ENCODE measurements at places on chromosomes 2 and 18.
A peak's percentile ranks its signal among the peaks of the same experiment; 100 is the strongest.

DNA sequence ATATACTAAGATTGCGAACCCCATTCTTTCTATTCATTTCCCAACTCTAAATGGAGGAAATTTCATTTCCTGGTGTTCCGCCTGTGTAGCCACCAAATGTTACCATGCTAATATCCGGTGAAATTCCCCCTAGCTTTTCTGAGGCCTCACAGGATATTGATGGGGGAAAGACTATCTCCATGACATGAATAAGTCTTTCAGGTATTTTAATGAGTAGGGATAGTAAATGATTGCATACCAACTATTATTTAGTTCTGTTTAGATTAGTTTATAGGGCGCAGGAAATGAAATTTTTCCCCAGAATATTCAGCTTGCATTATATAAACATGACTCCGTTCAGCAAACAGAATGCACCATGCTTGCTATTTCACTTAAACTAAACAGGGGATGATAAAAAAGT is 55.4 kb downstream of the COL5A2 start:
- no peak for DNase-seq

- no peak for DNase-seq
Observed at GRCh38 chr18:41873730-41874129, 81.3 kb upstream of the PIK3C3 start.

- no peak for DNase-seq
Observed at GRCh38 chr2:46803911-46804670, 111.5 kb downstream of the MCFD2 start.

GRCh38 chr18:32919799-32920198 is 147.0 kb upstream of the KLHL14 start:
- DNase-seq: peak; percentile 17

DNA sequence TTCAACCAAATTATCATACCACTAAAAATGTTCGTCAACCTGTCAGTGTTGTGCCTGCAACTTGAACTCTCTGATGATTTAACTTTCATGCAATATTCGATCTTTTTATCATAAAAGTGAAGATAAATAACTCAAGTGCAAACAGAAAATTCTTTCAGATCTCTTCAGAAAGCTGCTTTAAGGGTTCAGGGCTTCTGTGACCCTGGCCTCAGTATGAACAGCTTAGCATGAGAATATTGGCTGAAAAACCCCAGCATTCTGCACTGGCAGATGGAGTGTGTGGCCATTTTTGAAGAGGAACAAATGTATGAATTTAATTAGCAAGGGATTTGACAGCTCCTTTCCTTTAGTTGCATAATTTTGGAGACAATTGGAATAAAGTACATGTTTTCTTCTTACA is 851.4 kb upstream of the SOX11 start:
- no peak for DNase-seq

- no peak for DNase-seq
Observed at GRCh38 chr2:77028032-77028600, 494.1 kb downstream of the LRRTM4 start.

GRCh38 chr2:100254646-100255210 is 67.6 kb downstream of the LONRF2 start:
- no peak for DNase-seq

DNA sequence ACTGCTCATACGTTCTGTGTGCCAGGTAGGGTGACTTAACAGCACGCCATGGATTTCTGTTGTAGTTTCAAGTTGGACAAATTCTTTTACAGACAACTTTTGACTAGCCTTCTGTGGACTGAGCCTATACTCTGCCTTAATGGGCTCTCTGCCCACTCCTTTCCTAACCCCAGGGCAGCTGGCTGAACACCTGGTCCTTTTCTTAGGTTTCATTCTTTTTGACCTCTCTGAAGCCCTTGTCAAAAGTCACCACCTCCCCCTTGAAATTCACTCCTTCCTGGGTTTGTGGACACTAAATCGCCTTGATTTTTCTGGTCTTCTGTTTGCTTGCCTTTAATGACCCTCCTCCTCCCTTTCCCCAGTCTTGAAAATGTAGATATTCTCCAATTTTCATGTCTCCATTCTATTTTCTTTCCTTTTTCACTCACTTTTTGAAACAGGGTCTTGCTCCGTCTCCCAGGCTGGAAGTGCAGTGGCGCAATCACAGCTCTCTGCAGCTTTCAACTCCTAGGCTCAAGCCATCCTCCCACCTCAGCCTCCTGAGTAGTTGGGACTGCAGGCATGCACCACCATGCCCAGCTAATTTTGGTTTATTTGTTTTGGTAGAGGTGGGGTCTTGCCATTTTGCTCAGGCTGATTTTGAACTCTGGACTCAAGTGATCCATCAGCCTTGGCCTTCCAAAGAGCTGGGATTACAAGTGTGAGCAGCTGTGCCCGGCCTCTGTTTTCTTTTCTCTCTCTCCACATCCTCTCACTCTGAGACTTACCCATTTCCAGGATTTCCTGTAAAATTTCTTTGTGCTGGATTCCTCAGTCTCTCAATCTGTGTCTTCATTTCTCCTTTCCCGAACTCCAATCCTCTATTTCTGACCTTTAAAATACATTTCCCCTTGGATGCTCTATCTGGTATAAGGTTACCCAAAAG is 112.9 kb downstream of the PLB1 start:
- no peak for DNase-seq

GRCh38 chr2:96374211-96374951 is 38.8 kb downstream of the NCAPH start:
- DNase-seq: no peak

GRCh38 chr2:12741380-12741779 is 24.6 kb downstream of the TRIB2 start:
- no peak for DNase-seq

DNA sequence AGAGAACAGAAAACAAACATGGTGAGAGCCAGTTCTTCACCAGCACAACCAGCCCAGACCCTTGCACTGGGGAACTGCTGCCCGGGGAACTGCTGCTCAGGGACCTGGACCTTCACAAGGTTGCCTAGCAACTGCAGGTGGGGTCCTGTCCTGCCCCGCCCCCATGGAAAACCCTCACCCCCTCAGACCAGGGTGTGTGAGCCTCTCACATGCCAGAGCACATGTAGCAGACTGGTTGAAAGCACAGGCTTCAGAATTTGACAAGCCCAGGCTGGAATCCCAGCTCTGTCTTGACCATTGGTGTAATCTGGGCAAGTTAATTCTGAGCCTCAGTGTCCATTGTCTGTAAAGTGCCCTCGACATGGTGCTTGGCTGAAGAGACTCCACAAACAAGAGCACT is 118.6 kb downstream of the LOXHD1 start:
- DNase-seq: no peak

GRCh38 chr2:637406-637776 is 39.8 kb downstream of the TMEM18 start:
- no peak for DNase-seq

DNA sequence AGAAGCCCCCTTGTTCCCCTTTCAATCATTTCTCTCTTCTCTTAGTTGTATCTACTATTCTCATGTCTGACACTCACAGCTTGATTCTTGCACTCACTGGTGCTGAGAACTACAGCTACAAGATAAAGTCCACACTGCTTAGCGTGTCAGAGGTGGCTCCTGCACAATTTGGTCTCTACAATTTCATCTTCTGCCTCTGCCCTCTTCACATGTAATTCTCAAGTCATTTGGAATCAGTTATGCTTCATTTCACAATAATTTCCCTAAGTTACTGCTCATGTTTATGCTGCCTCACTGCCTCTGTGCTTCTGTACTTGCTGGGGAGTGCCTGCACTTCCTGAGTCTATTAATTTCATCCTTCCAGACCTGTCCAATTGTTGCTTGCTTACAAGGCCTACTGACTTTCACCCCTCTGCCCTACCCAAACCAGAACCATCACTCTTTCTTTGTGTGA is 11.6 kb upstream of the NAB1 start:
- no peak for DNase-seq

DNA sequence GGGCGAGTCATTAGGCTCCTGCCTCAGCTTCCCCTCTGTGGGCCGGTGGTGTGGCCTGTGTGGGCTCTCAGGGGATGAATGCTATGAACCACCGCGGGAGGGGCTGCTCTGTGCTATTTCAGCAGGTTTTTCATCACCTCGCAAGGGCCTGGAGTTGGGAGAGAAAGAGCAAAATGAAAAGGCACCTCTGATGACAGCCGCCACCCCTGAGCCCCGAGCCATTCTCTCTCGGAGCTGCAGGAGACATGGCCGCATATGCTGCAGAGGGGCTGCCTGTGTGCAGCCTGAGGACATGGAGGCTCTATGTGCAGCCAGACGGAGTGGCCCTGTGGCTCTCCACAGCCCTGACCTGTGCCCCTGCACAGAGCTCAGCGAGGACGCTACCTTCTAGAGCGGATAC is 96.2 kb upstream of the CTDP1 start:
- no peak for DNase-seq

- DNase-seq: no peak
Observed at GRCh38 chr2:28506112-28506910, 10.5 kb downstream of the PLB1 start.

DNA sequence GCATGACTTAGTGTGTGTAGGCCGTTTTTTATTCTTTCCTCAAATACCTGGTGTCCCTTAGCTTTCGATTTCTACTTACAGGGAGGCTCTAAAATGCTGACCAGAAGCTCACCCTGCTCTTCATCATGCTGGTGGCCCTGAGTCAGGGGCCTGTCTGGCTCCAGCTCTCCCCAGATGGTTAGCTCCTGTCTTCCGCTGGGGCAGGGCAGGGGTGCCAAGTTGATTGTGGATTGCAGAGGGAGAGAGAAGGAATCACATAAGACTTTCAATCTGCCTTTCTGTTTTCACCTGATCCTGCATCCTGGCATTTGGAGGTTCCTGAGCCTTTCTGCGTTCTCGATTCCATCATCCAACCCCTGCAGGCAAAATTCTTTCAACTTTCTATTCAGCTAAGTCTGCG is 4.2 kb downstream of the CIB4 start:
- DNase-seq: no peak

DNA sequence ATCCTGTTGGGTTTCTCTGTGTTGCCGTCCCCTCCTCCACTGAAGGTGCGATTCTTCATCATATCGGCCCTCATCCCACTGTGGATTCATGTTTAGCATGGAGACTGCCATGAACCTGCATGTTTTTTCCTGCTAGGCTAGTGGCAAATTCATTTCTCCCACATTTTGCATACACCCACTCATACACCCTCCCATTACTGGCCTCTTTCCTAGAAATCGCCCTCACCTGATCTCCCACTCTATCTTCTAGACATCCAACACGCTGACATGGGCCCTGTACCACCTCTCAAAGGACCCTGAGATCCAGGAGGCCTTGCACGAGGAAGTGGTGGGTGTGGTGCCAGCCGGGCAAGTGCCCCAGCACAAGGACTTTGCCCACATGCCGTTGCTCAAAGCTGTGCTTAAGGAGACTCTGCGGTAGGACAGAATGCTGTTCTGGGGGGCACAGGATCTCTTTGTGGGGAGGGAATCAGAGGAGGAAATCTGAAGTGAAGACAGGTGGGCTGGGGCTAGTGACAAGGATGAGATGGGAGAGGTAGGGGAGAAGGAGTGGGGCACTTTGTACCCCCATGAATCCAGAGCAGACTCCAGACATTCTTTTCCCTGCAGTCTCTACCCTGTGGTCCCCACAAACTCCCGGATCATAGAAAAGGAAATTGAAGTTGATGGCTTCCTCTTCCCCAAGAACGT is 17.7 kb downstream of the PRKAG3 start:
- DNase-seq: no peak

- DNase-seq: no peak
Observed at GRCh38 chr2:224121406-224122067, 82.5 kb upstream of the SERPINE2 start.

GRCh38 chr2:112680666-112681101 is 34.9 kb downstream of the SLC20A1 start:
- no peak for DNase-seq

DNA sequence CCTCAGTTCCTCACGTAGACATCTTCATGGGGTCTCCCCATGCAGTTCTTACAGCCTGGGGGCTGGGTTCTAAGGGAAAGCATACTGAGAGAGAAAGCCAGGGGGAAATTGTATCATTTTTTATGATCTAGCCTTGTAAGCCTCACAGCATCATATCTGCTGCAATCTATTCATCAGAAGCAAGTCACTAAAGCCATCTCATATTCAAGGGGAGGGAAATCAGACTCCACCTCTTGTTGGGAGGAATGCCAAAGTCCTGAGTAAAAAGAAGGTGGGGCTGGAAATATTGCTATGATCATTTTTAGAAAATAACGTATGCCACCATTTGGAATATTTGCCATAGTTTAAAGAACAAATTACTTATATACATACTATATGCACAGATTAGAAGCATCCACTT is 304.6 kb downstream of the TXNL1 start:
- no peak for DNase-seq

DNA sequence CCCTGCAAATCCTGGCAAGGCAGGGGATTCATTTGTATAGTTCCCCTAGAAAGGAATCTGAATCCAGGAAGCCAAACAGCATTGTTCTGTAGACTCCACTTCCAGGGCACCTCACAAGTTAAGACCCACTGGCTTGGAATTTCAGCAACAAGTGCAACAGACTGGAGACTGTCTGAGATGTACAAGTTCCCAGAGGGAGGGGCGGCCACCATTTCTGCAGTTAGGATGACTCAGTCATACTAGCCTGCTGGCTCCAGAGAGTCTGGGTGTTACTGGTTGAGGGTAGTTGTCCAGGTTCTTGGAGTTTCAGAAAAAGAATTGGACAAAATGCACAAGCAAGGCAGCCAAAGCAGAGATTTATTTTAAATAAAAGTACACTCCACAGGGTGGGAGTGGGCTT is 384.2 kb downstream of the DSC3 start:
- DNase-seq: peak; percentile 22

GRCh38 chr2:160252900-160253299 is 52.8 kb upstream of the ITGB6 start:
- no peak for DNase-seq

DNA sequence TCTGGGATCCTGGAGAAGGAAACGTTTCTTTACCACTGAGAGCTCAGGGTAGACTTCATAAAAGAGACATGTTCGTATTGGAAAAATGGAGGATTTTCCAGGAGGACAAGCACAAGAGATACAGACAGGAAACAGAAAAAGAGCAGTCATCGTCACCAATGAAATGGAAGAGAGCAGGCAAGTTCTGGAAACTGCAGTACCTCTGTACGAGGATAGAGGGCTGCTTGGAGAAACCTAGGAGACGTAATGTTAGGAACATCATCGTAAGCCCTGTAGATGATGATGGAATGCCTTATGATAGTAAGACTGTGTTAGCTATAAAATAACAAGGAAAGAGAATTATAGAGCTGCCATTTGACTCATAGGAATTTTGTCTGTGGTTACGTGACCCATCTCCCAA is 121.1 kb upstream of the KLHL14 start:
- no peak for DNase-seq

GRCh38 chr2:188668017-188668680 is 306.0 kb upstream of the COL3A1 start:
- DNase-seq: no peak

Measured in K562 (cell line).